ENCODE measurements at places on chromosomes 7 and 10.

GRCh38 chr10:88874281-88874680 lies 5.8 kb upstream of the STAMBPL1 start:
- no peak for DNase-seq

- DNase-seq: no peak
Measured at GRCh38 chr10:3131098-3131497, 41.5 kb downstream of the PITRM1 start.

- no peak for DNase-seq
Measured at GRCh38 chr10:104923501-104923900, 282.4 kb downstream of the SORCS3 start.

GRCh38 chr7:901388-902154 lies 25.2 kb downstream of the GET4 start:
- DNase-seq: peak; percentile 68

- no peak for DNase-seq
Measured at GRCh38 chr10:106280896-106281460, 883.5 kb downstream of the SORCS1 start.

DNA sequence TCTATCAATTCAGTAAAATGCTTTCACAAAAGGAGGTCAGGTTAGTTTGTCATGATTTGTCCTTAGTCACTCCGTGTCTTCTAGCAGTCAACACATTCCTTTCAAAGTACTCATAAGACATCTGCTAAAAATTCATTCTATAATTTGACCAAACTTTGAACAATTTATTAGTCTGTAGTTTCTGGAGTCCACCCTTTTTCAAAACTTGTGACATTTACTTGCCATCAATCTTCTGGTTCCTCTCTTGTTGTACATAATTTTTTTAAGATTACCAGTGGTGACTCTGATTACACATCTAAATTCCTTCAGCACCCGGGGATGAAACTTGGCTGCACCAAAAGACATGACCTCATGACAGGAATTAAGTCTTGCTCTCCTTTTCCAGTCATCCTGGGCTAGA lies 130.1 kb downstream of the NEBL start:
- no peak for DNase-seq

DNA sequence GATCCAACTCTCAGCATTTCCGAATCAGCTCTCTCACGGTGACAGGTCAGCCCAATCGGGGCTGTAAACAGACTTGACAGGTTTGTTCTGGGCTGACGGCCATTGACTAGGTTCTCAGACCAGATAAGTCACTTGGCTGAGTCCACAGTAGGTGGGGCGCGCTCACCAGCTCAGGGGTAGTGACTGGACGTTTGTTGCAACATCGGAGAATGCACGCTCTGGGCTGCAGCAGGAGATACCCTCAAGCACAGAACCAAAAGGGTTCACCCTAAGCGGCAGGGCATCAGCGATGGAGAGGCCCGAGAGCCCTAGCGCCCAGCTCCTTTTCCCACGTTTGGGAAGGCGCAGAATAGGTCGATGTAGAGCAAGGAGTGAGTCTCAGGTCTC lies 1.8 kb downstream of the KLLN start:
- peak; percentile 82 for DNase-seq

DNA sequence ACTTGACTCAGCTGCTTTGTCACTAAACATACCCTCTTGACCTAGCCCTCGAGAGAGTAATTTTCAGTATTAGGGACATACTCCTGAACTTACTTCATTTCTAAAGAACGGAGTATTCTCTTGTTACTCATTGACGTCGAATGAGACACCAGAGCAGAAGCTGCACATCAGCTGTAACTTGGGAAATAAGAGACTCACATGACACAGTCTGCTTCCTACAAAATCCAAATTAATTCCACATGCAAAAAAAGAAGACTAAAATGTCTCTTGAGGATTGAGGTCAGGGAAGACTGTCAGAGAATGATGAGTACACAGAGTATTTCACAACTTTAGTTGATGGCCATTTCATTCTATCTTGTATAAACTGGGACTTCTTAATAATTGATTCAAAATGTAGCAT lies 114.7 kb upstream of the EGFR start:
- DNase-seq: no peak

- DNase-seq: no peak
Measured at GRCh38 chr10:129279446-129280154, 187.4 kb upstream of the MGMT start.

- no peak for DNase-seq
Measured at GRCh38 chr7:157975401-157976372, 611.9 kb downstream of the PTPRN2 start.

DNA sequence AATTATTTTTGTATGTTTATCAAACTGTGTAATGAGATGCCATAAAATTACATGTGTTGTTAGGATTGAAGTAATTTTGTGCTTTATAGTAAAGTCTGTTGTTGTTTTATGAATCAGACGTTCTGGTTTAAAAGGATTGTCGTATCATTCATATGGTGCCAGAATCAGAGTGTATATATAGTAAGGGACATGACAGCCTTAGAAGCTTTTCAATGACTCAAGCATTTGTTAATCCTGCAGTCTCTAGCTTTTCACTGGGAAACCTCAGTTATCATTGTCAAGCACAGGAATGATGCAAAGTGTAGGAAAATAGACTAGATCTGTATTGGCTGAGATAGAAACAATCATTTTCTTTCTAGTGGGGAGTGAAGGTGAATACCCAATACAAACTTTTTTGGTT lies 57.5 kb downstream of the TRRAP start:
- DNase-seq: no peak
